ENCODE measurements at places on chromosomes 1 and 21.

DNA sequence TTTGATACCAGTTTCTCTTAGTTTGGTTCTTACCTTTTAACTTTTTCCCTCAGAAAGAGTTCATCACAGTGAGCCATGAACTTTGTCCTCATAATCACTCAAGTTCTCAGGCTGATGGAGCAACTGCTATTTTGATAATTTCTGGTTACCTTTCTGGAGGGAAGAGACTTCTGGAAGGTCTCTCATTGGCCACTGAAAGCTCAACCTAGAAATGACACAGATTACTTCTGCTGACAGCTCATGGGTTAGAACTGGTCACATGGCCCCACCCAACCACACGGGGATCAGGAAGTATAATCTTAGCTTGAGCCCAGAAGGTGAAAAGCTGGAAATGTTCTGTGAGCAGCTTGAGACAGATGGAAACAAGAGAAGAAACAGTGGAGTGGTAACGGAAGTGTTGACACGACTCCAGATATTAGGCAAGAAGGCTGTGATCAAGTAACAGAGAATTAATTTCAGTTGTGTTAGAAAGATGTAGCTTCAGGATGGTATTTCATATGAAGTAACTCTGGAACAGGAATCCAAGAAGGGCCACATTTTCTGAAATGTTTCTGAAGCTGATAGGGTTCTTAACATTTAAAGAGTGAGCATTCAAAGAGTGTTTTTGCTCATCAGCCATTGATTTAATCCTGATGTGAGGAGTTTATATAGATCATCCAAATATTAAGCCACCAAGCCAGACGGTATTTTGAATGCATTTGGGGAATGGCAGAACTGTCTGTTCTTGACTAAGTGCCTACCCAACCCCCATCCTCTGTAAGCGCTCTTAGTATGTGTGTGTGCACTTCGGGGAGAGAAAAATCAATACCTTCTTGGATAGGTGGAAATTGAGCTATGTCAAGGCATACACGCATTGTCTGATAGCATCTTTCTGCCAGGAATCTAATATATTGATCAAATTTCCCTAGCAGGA is 21.9 kb upstream of the XPR1 start:
- no peak for DNase-seq

GRCh38 chr1:83822208-83822607 is 176.7 kb downstream of the TTLL7 start:
- DNase-seq: no peak

DNA sequence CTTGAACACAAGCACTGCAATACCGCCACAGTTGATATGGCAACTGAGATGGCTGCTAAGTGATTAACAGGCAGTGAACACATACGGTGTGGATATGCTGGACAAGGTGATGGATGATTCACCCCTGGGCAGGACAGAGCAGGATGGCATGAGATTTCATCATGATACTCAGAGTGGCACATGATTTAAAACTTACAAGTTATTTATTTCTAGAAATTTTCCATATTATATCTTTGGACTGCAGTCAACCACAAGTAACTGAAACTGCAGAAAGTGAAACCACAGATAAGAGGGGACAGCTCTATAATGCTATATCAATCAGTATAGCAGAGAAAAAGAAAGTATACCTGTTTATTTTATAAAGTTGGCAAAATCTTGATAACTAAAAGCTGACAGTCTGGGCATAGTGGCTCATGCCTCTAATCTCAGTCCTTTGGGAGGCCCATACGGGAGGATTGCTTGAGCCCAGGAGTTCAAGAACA is 47.9 kb downstream of the PHACTR4 start:
- DNase-seq: no peak

GRCh38 chr1:204454476-204454875 is 40.1 kb downstream of the PIK3C2B start:
- no peak for DNase-seq

DNA sequence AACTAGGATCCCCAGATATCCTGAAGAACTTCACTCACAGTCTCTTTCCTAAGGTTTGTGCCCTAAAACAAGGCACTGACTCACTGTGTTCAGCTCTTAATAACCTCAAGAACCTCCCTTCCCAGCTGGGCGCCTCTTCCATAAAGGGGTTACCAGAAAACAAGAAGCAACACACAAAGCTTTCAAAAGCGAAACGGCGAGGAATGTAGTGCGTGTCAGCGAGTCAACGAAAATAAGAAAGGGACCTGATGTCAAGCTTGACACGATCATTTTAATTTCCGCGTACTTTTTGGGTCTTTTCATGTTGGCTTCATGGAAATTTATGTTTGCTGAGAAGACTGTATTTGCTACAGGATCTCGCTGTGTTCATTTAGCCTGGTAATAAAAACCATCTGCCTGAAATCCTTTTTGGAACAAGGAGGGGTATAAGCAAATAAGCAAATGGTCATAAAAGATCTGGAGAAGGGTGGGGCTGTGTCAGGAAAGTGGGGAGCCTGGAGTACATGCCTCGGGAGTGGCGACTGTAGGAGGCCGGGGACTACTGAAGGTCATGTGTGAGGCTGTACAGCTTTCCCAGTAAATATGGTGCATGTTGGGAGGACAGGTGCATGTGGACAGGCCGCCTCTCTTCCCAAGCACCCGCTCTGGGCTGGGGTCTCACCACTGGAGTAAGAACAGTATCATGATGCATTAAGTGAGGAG is 11.4 kb upstream of the CLDN14 start:
- DNase-seq: no peak

DNA sequence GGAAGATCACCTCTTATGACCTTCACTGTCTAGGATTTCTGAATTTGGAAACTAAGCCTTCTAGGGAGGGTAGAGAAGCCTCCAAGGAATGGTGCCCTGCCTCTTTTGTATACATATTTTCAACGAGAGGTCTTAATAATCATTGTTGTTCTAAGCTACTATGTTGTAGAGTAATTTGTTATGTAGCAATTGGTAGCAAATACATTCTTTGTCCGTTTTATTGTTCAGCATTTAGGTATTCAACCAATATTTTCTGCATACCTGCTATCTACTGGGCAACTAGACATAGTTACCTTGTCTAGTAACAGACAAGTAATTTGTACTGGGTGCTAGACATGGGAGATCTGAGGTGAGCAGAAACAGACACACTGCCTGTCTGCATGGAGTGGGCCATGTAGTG is 20.8 kb upstream of the NCF2 start:
- DNase-seq: no peak

Measured in stimulated activated CD4-positive, alpha-beta T cell treated with anti-CD3 and anti-CD28 coated beads, Interleukin-12 subunit alpha, Interleukin-12 subunit beta, amount 100 ng/mL, for 24 hours (primary cell).